Stimulated activated CD8-positive, alpha-beta memory T cell treated with anti-CD3 and anti-CD28 coated beads, Interleukin-7, amount 100 ng/mL, for 4 hours (primary cell): ENCODE measurements at places on chromosomes 7 and 10.

DNA sequence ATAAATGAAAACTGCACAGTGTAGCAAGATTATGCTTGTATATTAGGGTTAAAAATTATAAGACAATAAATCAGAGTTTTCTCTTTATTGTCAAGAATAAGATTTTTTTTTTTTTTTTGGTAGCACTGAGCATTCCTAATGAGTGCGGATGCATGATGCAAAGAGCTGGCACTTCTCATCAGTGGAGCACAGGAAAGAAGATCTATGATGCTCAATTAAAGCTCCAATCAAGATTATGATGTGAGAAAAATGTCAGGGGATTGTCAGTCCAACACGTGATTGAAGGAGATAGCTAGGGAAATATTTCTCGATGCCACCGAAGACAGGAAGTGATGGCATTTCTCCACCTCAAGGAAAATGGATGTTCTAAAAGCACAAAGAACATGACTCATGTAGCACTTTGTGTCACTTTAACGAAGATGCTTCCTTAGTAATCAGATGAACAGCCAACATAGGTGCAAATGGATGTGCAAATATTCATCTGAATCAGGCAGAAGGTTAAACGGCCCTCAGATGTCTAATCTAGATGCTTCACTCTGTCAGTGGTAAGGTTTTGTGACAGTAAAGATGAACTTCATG, 240.9 kb downstream of the THSD7A start:
- DNase-seq = no peak

GRCh38 chr10:22977751-22978150, 49.9 kb downstream of the ARMC3 start:
- DNase-seq = no peak

GRCh38 chr7:1814089-1814811, 144.2 kb downstream of the ELFN1 start:
- DNase-seq = no peak

GRCh38 chr10:10403762-10404161, 613.9 kb upstream of the CELF2 start:
- no peak for DNase-seq

GRCh38 chr7:1025743-1026581, 18.4 kb upstream of the GPR146 start:
- DNase-seq = no peak
